ENCODE measurements at places on chromosomes 13 and 19. TPM values are rescaled to one million over a fixed set of nuclear protein-coding genes. Genes with fewer than 3 reads are reported as not detected.

DNA sequence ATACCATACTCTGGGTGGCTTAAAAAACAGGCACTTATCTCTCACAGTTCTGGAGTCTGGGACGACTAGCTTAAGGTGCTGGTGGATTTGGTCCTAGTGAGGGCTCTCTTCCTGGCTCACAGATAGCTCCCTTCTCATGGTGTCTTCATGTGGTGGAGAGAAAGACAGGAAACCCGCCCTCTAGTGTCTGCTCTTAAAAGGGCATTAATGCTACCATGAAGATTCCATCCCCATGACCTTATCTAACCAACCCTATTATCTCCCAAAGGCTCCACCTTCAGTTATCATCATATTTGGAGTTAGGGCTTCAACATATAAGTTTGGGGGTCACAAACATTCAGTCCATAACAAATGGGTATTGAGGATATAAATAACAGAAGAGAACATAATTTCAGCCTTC is 139.4 kb downstream of the HS6ST3 start:
- no peak for DNase-seq

- DNase-seq = no peak
Measured at GRCh38 chr13:33006134-33006533, 10.1 kb upstream of the KL start.

GRCh38 chr13:49219647-49220035 is 497 bp upstream of the MLNR start:
- no peak for DNase-seq

GRCh38 chr13:33375421-33375820 is 89.9 kb upstream of the STARD13 start:
- no peak for DNase-seq

DNA sequence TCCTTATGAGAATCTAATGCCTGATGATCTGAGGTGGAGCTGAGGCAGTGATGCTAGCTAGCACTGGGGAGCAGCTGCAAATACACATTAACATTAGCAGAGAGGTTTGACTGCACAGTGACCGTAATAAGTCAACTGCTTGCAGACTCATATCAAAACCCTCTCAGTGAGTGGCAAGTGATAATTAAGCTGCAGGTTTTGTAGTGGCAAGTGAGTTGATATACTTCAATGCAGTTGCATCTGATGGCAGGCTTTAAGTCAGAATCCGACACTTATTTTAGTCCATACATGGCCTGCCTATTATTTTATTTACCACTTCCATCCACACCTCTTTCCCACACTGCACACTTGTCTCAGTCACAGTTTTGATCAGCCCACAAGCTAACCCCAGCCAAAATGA is 209.2 kb upstream of the IRS2 start:
- no peak for DNase-seq

DNA sequence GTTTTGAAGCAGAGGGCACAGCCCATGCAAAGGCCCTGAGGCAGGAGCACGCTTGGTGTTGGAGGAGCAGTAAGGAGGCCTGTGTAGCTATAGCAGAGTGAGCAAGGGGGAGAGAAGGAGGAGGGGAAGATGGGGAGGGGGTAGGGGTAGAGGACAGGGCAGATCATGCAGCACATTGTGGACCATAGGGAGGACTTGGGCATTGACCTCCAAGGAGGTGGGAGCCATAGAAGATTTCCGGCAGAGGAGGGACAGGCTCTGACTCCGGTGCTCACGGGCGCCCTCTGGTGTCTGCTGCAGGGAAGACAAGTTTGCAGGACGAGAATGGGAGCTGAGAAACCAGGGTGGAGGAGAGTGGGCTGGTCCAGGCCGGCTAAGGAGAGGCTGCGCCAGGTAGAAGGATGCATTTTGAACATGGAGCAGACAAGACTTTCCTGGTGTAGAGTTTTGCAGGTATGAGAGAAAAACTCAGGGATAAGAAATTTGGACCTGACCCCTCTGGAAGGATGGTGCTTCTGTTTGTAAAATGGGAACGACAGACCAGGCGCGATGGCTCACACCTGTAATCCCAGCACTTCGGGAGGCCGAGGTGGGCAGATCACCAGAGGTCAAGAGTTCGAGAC is 13.7 kb upstream of the CREB3L3 start:
- no peak for DNase-seq

DNA sequence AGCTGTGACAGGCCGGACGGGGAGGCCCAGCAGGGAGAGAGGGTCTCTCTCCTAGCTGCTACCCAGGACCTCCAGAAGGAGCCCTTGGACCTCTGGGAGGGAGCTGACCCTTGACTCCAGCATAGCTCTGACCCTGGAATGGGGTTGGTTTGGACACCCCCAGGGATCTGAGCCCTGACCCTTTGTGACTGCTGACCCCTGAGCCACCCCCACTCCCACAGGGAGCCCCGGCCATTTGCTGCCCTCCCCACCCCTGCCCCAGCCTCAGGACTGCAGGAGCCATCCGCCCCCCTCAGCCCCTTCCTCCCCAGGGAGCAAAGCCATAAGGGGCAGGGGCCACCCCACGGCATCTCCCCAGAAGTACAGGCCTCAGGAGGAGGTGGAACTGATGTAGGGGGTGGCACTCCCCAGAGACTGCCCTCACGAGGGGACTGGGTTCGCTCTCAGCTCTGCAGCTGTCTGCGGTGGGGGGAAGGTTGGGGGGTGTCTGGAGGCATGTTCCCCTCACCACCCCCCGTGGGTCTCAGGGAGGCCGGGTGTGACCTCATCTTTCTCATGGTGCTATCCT is 7.0 kb downstream of the COX6B2 start:
- no peak for DNase-seq

DNA sequence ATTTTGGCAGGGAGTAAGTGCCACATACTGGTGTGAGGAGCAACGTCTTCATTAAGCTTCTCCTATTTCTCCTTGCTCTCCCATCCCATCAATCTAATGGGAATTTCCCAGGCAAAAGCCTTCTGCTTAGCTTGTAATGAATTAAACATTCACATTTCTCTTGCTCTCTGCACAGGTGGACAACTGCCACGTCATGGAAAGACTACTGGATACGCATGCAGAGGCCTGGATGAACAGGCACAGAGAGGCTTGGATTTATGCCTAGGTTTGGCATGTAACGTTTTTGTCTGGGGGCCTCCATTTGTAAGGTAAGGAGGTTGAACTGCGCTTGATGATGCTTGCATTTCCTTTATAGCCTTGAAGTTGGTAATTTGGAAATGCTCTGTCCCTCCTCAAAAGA is 374.8 kb downstream of the KLF12 start:
- no peak for DNase-seq

GRCh38 chr19:3370214-3370720 is 3.9 kb downstream of the NFIC start:
- DNase-seq = no peak

DNA sequence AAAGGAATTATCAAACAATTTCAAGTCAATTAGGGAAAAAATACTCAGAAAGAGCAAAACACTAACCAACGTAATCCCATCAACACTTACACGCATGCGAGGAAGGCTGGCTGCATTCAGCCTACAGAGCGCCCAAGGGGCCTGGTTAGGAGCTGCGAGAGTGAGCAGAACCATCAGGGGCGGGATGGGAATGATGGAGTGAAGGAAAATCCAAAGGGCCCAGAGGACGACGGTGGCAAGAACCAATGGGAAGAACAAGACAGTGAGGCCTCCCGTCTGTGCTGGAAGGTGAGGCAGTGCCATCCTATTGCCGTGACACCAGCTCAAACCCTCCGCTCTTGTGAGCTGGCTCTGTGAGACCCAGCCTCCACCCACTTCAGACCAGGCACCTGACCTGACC is 253.0 kb downstream of the IRS2 start:
- DNase-seq = no peak

- no peak for DNase-seq
Measured at GRCh38 chr19:15199661-15200552, 888 bp downstream of the NOTCH3 start.

Gene FXYD3
- total RNA-seq = 0.50 TPM

Gene SHISA7
- total RNA-seq = not detected

Gene ATCAY
- not detected for total RNA-seq

Gene SPRY2
- 18.1 TPM for total RNA-seq

Gene MUC16
- 0.50 TPM for total RNA-seq

Gene NOVA2
- total RNA-seq = under 0.01 TPM

Gene C13orf46
- 0.04 TPM for total RNA-seq

Gene STARD13
- total RNA-seq = 9.8 TPM

Gene ANGPTL4
- total RNA-seq = 22.4 TPM

Gene GNG7
- total RNA-seq = 0.33 TPM

Gene SYNGR4
- 0.25 TPM for total RNA-seq

All from kidney epithelial cell (primary cell).